ENCODE measurements at places on chromosomes 2 and 18.

DNA sequence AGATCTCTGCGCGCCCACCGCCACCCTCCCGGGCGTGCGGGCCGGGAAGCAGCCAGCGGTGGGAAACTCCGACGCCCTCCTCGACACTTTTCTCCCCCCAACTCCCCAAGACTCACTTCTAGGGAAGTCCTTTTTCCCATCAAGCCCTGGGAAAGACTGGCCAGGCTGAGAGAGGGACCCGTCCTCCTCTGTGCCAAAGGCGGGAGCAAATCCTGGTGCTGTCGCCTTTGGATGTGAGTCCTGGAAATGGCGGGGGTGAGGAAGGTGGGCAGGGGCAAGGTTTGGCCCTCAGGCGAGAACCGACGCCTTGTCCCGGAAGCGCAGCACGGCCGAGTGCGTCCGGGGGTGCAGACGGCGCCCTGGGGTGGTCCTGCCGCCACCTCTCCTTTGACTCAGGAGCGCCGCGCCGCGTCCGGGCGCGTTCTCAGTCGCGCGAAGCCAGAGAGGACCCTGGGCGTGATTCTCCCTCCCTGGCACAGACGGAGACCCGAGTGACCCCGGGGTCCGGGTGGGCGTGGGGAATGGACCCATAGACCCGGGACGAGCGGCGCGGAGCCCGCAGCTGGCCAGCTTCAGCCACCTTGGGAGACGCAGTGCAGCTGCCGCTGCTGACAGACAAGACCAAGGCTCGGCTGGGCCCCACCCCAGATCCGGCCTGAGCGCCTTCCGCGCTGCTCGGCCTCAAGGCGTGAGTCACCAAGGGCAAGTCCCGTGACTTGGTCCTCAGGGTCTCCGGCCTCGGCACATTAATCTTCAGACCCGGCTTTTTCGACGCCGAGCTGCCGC is 3.5 kb upstream of the LBX2 start:
- no peak for DNase-seq

- no peak for DNase-seq
These were observed 199.7 kb downstream of the PID1 start for GRCh38 chr2:229071292-229071976.

DNA sequence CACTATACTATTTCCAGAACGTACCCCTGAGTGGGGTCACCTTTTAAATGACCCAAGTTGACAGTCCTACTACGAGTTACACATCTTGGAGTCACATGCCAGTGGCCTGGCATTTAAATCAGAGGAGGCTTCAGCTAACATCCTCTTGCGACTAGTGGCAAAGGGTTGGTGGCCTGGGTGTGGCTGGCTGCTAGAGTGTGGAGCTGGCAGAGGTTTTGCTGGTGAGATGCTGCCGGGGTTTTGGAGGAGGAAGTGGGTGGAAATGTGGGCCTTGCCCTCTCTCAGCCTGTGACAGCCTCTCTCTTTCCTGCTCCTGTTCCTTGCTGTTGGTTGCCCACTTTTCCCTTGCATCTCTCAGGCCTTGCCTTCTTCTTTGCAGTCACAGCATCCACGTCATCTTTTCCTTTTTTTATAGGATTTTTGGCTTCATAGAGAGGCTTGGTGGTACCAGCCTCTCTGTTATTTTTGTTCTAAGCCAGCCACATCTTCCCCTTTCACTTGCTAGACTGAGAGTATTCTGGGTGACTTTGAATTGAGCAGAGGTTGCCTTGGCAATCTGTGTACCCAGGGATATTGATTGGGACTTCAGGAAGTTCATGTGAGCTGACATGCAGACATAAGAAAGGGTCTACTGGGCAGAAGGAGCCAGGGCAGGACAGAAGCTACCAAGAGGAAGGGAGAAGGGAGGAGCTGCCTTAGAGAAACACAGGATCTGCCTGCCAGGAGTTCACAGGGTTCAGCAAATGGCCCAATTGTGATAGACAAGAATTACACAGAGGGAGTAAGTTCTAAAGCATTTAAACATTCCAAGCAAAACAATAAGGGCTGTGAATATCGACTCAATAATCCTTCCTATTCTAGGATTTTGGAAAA is 55.4 kb downstream of the CDC42EP3 start:
- peak; percentile 48 for DNase-seq

DNA sequence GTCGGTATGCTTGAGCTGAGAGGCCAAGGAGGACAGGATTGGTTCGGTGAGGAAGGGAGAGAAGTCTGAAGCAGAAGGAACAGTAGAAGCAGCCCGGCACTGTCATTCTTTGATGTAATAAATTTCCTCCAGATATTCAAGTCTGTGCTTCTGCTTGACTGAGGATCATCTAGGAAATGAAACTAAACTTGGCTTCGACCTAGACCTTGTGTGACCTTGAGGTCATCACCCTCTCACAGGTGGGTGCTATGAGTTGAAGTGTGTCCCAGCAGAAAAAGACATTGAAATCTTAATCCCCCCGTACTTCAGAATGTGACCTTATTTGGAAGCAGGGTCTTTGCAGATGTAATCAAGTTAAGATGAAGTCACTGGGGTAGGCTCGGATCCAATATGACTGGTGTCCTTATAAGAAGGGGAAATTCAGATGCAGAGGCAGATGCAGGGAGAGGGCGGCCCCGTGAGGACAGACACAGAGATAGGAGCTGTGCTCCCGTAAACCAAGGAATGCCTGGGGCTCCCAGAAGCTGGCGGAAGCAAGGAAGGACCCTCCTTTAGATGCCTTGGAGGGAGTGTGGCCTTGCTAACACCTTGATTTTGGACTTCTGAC is 49.0 kb downstream of the PRKCE start:
- no peak for DNase-seq

GRCh38 chr2:165214093-165214492 is 10.2 kb upstream of the SCN3A start:
- no peak for DNase-seq

DNA sequence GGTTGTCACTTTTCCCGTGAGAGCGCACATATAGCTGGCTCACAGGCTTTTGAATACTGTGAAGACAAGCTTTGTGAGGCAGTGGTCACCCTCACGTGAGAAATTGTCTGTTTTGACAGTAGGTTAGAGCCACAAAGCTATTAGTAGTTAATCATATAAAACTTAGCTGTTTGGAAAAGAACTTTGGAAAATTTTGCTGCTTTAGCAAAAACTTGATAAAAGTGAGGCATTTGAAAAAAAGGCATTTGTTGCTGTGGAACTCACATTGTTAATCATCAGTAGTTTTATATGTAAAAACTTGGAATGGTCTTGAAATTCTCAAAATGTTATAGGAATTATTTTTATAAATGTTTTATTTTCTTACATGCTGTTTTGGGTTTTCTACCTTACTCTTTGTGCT is 22.3 kb downstream of the C2orf74 start:
- DNase-seq = no peak

- DNase-seq = no peak
These were observed 133.4 kb upstream of the GPC1 start for GRCh38 chr2:240302041-240302440.

- DNase-seq = no peak
These were observed at the start of gene SFTPB for GRCh38 chr2:85668009-85668856. Gene SFTPB, minus strand, starts transcription at chr2:85668199. Its CDS starts 16 bp downstream, at chr2:85668183.

- DNase-seq = no peak
These were observed 374.6 kb upstream of the LYPD1 start for GRCh38 chr2:133044556-133044955.

- DNase-seq = no peak
These were observed 321.4 kb upstream of the ETAA1 start for GRCh38 chr2:67075530-67076238.

DNA sequence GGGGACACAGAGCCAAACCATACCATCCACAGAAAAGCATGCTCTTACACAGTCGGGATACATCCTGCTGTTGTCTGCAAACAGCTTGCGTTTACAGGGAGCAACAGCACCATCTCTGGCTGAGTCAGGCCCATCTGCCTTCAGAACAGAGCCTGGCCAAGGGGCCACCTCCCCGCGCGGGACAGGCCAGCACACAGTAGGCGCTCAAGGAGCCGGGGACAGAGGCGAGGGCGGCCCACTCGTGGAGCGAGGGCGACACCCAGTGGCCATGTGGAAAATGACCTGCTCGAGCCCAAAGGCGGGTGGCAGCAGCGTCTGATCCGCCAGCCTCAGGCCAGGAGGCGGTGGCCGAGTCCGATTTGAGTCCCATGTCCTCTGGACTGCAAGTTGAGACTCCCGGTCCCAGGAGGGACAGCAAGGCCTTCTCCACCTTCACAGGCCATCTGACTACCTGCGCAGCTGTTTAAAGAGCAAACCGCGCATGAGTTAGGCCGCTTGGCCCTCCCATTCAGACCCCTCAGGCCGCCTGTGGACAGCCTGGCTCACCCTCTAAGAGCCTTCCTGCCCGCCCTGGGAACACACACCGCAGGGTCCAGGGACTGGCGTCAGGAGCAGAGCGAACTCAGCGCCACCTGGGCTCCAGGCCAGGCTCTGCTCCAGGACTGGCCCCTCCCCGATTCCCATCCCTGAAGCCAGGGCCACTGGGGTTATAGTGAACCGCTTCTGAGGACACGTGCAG is 38.3 kb downstream of the TTC32 start:
- DNase-seq = peak; percentile 60

- DNase-seq = no peak
These were observed 122.1 kb downstream of the MGAT5 start for GRCh38 chr2:134375935-134376334.

GRCh38 chr2:205727174-205727573 is 44.9 kb downstream of the NRP2 start:
- DNase-seq = no peak

- no peak for DNase-seq
These were observed 76.1 kb downstream of the RHBDD1 start for GRCh38 chr2:226911932-226912331.

DNA sequence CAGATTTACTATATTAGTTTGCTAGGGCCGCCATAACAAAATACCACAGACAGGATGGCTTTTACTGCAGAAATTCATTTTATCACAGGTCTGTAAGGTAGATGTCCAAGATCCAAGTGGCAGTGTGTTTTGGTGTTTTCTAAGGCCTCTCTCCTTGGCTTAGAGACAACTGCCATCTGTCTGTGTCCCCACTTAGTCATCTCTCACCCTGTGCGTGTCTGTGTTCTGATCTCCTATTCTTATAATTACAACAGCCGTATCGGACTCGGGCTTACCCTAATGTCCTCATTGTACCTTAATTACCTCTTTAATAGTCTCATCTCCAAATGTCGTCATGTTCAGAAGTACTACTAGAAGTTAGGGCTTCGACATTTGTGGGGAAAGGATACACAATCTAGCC is 362.3 kb upstream of the CDH19 start:
- DNase-seq = no peak

GRCh38 chr2:107174171-107174570 is 288.2 kb upstream of the ST6GAL2 start:
- no peak for DNase-seq

GRCh38 chr18:78305789-78306188 is 673.8 kb upstream of the SALL3 start:
- DNase-seq = no peak

DNA sequence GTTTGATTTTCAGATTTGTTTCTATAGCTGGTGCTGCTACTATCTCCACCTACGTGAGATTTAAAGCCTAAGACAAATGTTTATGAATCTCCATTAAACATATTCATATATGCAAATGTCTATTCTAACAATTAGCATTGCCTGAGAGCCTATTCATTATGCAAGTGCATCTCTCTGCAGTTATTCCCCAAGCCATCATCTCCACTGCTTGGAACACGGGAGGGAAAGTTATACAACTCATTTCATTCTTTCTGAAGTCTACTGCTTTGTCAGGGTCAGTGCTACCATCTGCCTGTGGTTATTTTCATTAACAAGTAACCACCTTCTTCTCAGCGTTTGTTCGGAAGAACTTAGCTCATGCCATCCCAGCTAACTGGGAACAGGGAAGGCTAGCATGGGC is 188.8 kb upstream of the REV1 start:
- no peak for DNase-seq

DNA sequence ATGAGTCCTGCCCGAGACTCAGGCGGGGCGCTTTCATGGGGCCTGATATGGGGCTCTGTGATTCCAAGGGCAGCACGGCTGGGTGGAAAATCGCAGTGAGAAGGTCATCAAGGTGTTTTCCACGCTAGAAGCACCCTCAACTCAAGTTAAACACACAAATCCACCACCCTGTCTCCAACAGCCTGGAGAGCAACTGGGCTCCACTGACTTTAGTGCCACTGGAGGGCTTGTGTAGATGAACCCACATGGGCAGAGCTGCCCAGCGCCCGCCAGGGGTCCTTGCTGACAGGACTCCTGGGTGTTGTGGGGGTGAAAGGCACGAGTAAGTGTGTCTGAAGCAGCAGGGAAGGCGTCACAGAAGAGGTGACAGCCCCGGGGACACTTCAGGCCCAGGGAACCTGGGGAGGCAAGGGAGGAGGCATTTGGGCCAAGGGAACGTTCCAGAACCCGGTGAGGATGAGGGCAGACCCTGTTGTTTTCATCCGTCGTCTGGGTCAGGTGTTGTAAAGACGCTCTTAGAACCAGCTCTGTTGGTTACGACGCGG is 51.8 kb upstream of the CTDP1 start:
- DNase-seq = no peak

DNA sequence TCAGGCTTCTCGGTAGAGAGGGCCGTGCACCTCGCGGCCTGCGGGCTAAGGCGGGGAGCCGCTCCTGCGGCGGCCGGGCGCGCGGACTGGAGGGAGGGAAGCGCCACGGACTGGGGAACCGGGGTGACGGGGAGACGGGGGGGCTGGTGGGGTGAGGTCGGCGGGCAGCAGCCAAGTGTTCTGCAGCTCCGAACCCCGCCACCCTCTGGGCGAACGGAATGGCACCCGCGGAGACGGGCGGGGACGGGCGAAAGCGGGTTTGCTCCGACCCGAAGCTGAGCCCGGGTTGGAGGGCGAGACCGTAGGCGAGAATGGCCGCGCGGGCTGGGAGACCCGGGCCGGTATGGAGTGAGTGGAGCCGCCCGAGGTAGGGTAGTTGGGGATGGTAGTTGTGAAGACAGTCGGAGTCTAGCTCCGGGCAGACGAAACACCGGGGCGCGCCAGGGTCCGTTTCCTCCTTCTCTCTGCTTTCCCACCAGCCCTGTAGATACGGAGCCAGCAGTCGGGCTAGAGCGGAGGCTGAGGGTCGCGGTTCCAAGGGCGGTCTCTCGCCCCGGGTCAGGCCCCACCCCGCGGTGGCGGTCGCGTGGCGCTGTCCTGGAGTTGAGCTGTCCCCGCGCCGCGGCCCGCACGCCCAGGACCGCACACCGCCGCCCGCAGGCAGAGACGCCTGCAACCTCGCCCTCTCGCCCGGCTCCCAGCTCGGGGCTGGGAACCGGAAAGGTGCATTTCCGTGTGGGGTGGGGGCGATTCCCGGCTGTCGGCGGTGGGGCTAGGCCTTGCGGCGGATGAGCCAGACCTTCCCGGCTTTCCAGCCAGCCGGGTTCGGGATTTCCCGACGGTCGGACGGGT is 160.3 kb upstream of the SIX2 start:
- DNase-seq = no peak

DNA sequence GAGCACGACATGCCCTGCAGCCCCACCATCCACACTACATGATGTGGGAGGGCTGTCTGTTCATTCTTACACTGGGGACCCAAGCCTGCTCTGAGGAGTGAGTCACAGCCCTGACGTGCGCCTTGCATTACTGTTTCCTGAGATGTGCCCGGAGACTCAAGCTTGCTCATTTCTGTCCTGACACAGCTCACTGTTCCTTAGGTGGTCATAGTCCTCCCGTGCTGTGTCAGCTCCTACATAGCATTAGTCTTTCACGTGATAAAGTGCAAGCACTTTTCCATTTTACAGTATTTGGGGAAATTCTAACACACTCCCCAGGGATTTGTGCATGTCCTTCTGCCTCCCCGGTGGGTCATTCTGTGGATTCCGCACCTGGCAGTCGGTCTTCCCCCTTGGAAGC is 46.2 kb upstream of the TRIM43B start:
- no peak for DNase-seq

Data from stimulated activated CD4-positive, alpha-beta T cell treated with anti-CD3 and anti-CD28 coated beads, Interleukin-15, amount 100 ng/mL, for 1 hour (primary cell).